Muscle of back (tissue), 13 donors: ENCODE measurements at places on chromosomes 7 and 10.

DNA sequence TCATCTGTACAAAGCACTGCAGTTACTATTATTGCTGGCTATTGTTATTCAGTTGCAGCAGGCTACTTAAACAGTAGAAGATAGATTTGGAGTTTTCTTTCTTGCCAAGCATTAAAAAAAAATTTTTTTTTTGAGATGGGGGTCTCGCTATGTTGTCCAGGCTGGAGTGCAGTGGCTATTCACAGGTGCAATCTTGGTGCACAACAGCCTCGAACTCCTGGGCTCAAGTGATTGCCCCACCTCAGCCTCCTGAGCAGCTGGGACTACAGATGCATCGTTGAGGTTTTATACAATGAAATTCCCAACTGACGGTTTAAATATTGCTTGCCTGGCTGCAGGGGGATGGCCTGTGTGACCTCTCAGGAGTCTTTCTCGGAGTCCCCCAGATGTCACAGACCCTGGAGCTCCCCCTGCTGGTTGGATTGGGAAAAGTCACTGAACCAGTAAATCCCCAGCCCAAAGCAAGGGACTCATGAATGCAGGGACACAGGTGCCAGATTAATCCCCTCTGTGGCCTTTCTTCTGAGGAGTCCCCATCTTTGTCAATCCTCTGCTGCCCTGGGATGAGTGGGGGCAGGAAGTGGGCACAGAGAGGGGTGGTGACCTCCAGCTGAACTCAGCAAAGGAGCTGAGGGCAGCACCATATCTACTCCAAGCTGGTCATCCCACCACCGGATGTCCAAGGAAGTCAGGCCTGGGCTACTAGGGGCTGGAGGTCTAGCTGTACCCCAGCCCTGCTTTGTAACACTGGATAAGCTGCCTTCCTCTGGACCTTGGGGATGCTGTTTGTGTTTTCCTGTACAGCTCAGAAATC lies 149.6 kb downstream of the C10orf105 start:
- DNase-seq, result peak; percentile 52

- no peak for DNase-seq
Observed at GRCh38 chr7:53237344-53237913, 202.0 kb downstream of the POM121L12 start.

- DNase-seq, result no peak
Observed at GRCh38 chr7:66356277-66356721, 151.2 kb downstream of the TPST1 start.

DNA sequence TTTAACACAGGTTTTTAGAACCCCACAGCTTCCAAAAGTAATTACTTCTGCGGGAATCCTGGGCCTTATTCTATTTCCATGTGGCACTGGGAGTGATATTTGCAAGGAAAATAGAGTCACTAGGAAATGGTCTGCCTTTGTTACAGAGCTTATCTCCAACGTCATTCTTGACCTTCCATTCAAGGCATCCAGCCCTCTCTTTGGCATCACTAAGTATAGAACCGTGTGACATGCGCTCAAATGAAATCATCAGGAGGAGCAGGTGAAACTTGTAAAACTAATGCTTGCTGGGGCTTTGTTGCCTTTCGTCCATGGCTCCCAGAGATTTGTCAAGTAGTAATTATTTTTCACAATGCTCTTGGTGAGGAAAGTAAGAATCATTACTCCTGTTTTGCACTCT lies 73.4 kb downstream of the PAPSS2 start:
- no peak for DNase-seq

DNA sequence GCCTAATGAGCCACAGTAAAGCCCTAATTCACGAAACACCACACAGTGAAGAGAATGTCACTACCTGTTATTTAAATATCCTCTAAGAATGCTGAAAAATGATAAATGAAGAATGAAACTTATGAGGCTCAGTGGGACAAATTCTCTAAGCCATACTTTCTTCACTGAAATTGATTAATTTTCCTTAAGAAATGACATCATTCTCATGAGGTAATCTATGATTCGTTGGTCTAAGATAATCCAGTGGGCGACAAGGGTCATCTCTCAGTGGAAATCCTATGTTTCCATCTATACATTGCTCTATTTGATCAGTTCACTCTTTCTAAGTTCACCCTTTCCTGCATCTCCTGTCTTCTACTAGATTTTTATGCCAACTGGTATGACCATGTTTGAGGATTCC lies 330.4 kb upstream of the ANKRD30A start:
- no peak for DNase-seq

- no peak for DNase-seq
Observed at GRCh38 chr10:130484468-130485180, 348.4 kb downstream of the GLRX3 start.

DNA sequence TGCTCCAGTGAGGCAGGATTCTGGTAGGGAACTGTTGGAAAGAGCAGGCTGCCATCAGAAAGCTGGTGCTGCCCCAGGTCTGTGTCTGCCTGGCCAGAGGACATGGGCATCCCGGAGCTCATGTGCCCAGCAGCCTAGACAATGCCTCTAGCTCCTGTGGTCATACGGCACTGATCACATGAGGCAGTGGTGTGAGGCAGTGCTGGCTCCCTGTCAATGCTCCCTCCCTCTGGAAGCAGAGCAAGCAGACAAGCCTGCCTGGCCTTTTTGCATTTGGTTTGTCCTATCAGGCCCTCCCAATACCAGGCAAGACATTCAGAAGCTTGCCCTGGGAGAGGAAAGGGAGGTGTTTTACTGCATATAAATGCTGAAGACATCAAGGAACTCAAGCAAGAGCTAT lies 19.5 kb upstream of the MMP21 start:
- DNase-seq, result no peak

GRCh38 chr7:75694638-75695399 lies 43.9 kb downstream of the HIP1 start:
- DNase-seq, result no peak

DNA sequence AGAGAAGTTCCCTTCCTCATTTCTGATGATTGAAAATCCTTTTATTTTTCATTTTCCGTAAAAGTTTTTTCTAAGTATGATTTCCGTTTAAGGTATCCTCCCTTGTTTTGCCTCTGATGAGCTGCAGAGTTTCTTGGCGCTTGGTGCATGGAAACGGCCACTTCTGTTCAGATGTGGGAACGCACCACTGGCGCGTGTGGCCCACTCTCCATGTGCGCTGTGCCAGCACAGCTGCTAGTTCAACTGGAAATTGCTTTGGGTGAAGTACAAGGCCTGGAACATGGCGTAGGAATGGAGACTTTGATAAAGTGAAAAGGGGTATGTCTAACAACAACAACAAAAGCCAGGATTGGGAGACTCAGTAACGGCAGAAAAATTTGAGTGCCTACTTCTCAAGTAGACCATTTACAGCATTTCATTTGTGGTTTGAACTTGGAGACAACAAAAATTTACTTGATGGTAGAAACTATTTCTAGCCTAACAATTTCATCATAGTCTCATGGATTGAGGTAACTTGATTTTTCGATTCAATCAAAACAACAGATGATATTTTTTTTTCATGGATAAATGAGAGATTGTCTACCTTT lies 364.2 kb downstream of the SUGCT start:
- DNase-seq, result no peak

DNA sequence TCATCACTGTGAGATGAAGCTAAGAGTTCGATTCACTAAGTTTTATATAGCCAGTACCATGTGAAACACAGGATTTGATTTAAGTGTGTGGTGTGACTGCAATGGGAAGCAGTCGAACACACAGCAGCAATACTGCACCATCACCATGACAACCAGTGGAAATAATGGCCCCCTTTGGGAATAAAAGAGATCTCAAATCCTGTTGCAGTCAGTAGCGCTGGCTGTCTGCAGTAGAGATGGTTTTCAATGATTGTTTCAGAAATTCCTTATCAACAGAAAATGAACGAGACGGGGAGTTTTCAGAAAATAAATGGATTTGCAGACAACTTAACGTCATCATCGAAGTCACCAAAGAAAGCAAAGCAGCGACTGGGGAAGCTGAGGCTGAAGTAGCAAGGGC lies 91.0 kb downstream of the PTPRE start:
- peak; percentile 66 for DNase-seq

DNA sequence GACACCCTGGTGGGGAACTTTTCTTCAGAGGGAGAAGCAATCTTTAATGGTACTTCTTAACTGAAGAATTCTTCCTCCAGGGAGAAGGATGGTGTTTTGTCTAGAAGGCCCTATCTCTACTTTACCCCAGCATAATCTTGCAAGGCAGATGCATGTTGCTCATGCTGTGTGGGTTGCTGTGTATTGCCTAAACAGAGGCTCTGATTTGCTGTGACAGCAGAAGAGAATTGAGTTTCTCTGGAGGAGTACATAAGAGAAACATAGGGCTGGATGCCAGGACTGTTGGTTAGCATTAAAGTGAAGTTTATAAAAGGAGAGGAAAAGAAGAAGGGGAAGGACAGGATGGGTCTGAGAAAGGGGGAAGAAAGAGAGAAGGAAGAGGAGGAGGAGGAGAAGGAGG lies 248.1 kb upstream of the HPS1 start:
- DNase-seq, result no peak

- DNase-seq, result no peak
Observed at GRCh38 chr7:124781907-124782734, 16.5 kb upstream of the GPR37 start.

GRCh38 chr7:29019387-29019786 lies 61.3 kb upstream of the TRIL start:
- DNase-seq, result no peak

GRCh38 chr10:113452146-113452845 lies 100.6 kb upstream of the HABP2 start:
- no peak for DNase-seq

- DNase-seq, result no peak
Observed at GRCh38 chr10:24950439-24950838, 2.0 kb downstream of the PRTFDC1 start.

DNA sequence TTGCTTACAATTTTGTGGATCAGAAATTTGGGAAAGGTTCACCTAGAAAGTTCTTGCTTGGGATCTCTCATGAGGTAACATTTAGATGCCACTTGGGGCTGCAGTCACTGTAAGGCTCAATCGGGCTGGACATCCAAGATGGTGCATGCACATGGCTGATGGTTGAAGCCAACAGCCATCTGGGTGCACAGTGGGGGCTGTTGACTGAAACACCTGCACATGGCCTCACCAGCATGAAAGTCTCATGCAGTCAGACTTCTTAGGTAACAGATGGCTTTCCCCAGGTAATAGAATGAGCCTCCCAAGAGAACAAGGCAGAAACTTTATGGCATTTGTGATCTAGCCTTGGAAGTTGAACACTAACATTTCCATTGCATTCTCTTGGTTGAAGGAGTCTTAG lies 740.7 kb upstream of the AUTS2 start:
- no peak for DNase-seq

GRCh38 chr10:64523065-64523759 lies 1002.0 kb downstream of the REEP3 start:
- DNase-seq, result no peak

GRCh38 chr7:23020742-23021401 lies 6.9 kb upstream of the HYCC1 start:
- peak; percentile 55 for DNase-seq

GRCh38 chr7:123594813-123595241 lies 6.8 kb upstream of the ASB15 start:
- DNase-seq, result no peak

GRCh38 chr7:40623863-40624262 lies 489.1 kb downstream of the SUGCT start:
- no peak for DNase-seq

- no peak for DNase-seq
Observed at GRCh38 chr10:61981460-61981859, 80.0 kb downstream of the ARID5B start.

GRCh38 chr10:34187201-34187600 lies 627.9 kb downstream of the PARD3 start:
- no peak for DNase-seq

DNA sequence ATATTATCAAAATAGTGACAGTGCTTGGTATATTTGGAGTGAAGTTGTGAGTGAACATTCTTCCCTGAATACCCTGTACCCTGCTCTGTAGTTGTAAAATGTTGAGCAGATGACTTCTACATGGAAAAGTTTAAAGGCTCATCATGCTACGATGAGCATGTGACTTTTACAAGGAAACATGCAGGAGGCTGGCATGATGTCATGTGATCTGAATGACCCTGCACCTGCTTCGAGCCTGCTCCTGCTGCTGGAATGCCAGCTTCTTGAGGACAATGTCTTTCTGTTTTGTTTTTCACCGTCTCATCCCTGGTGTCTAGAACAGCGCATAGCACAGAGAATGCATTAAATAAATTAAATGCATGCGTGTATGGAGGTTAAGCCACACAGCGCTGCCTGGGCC lies 5.4 kb upstream of the INPP5A start:
- DNase-seq, result no peak

DNA sequence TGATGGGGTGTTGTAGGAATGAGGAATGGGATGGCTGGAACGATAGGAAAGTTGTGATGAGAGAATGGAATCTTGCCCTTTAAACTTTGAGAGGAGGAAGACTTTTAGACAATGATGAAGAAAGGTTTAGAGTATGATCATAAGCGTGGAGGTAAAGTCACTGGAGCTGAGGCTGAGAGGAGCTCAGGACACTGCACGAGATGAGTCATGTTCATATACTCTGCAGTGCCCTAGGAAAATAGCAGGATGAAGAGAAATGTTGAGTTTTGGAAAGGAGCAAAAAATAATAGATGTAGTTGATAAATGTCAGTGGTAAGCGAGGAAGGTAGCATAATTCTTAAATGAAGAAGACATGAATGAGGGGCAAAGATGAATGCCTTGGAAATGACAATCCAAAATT lies 28.3 kb upstream of the CUL1 start:
- no peak for DNase-seq

GRCh38 chr10:27035163-27035562 lies 65.1 kb downstream of the ANKRD26 start:
- DNase-seq, result no peak

- peak; percentile 36 for DNase-seq
Observed at GRCh38 chr7:24216576-24217125, 67.3 kb upstream of the NPY start.

GRCh38 chr7:155948845-155949244 lies 136.6 kb upstream of the SHH start:
- DNase-seq, result no peak

- peak; percentile 73 for DNase-seq
Observed at GRCh38 chr7:20033621-20034400, 183.4 kb downstream of the MACC1 start.

- no peak for DNase-seq
Observed at GRCh38 chr10:18134921-18135320, 5.3 kb upstream of the CACNB2 start.
